Right ventricle myocardium superior (tissue), 1 donor: ENCODE measurements at places on chromosomes 7 and 10. TPM values are rescaled to one million over a fixed set of nuclear protein-coding genes. Genes with fewer than 3 reads are reported as not detected.

- DNase-seq: no peak
Observed at GRCh38 chr10:125849448-125849847, 26.1 kb downstream of the BCCIP start.

GRCh38 chr10:124007773-124008145, 85.6 kb downstream of the CHST15 start:
- no peak for DNase-seq

DNA sequence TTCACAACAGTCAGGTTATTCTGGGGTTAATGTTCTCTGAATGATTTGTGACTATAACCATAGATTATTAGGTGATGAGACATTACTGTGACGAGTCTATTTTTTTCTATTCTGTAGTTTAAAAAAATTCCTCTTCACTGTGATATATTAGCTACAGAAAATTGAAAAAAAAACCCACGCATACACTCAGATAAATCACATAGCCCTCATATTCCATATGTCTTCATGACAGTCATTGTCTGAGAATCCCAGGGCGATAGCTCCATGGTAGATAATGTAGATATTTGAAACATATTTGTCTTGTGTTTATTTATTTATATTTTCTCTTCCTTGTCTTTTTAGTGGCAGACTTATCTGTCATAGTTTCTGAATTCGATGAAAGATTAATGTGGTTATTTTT, 110.0 kb downstream of the CAMK1D start:
- DNase-seq: no peak

DNA sequence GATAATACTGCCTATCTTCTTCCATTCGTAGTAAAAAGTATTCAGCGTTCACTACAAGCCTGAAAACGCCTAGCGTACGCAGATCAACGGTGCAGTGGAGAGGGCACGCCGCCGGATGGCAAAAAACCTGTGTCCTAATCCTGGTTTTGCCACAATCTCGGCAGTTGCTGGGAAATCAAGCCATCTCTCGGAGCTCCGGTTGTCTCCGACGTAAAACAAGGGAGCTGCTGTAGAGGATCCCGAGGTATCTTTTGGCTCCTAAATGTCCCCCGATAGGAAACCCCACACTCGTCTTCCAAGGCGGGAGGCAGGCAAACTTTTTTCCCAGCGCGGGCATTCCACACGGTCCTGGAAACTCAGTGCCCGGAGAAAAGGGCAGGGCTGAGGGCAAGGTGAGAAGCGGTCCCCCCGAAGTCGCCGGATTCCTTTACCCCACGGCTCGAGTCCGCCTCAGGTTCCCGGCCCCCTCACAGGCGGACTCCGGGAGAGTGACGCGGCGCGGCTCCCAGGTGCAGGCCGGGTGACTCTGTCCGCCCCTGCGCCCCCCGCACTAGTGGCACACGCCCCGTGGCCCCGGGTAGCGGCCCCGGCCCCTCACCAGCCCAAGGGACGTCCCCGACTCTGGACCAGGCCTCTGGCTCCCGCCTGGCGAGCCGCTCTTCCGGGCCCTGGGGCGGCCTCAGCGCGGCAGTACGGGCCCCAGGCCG, 649 bp downstream of the IDE start:
- no peak for DNase-seq

DNA sequence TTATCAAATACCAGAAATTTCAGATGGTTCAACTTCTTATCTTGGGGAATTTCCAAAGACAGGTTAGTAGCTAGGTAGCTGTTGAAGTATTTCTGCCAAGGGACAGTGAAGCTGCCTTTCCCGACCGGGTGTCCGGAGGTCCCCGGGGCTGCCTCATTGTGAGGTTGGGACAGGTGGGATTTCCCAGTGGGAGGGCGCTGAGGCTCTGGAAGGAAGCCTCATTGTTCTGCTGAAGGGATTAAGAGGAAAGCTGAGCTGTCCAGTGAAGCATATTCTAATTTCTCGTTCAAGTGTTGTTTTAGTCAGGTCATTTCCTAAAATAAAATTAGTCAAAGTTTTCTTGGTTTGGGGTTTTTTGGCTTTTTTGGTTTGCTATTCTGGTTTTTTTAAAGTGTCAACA, 244.2 kb downstream of the MGMT start:
- DNase-seq: no peak

- no peak for DNase-seq
Observed at GRCh38 chr7:33841705-33842129, 63.6 kb upstream of the BMPER start.

The CALHM1 gene
- total RNA-seq: not detected
